Tongue (tissue), 3 donors: ENCODE measurements at places on chromosomes 3 and 15. TPM values are rescaled to one million over a fixed set of nuclear protein-coding genes. Genes with fewer than 3 reads are reported as not detected.

GRCh38 chr15:82805994-82806406, at the start of gene FSD2:
TSS of gene FSD2 (minus strand) at chr15:82806069. CDS start at chr15:82787390, 18,679 bp downstream.
- DNase-seq: peak; percentile 83

PLAAT1 gene
- total RNA-seq: 5.0 TPM

DNA sequence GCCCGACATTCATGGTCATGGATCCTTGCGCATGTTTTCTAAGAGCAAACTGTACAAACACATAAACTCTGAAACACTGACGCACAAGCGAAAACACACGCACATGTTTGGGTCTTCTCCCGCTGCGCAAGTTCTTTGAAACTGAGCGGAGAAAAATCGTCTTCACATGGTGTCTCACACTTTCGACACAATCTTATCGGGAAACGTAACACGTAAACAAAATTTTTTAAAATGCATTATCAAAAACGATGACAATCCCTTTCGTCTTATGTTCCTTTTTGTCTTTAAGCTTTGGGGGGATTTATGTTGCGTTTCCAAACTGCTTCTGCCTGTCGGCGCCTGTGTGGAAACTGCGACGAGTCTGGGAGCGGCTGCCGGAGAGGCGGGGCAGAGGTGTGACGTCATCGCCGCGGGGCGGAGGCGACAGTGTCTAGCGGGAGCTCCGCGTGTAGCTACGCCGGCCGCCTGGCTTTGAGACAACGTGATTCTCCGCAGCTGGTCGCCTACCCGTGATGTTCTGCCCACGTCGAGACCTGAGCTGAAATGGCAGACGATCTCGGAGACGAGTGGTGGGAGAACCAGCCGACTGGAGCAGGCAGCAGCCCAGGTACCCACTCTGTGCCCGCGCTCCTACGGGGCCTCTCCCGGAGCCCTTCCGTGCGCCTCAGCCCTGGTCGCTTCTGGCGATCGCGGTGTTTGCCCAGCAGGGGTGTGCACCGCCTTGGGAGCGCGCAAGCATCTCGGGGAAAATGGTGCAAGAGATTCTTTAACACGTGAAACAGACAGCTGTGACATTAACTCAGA, at the start of gene CMSS1:
Gene CMSS1 (plus strand): TSS at position 426 of the 804 bp plus-strand sequence.
- peak; percentile 97 for DNase-seq

GRCh38 chr15:39468331-39468730, 112.5 kb upstream of the THBS1 start:
- DNase-seq: no peak

PCLAF gene
- total RNA-seq: 12.0 TPM

ECE2 gene
- not detected for total RNA-seq

DNA sequence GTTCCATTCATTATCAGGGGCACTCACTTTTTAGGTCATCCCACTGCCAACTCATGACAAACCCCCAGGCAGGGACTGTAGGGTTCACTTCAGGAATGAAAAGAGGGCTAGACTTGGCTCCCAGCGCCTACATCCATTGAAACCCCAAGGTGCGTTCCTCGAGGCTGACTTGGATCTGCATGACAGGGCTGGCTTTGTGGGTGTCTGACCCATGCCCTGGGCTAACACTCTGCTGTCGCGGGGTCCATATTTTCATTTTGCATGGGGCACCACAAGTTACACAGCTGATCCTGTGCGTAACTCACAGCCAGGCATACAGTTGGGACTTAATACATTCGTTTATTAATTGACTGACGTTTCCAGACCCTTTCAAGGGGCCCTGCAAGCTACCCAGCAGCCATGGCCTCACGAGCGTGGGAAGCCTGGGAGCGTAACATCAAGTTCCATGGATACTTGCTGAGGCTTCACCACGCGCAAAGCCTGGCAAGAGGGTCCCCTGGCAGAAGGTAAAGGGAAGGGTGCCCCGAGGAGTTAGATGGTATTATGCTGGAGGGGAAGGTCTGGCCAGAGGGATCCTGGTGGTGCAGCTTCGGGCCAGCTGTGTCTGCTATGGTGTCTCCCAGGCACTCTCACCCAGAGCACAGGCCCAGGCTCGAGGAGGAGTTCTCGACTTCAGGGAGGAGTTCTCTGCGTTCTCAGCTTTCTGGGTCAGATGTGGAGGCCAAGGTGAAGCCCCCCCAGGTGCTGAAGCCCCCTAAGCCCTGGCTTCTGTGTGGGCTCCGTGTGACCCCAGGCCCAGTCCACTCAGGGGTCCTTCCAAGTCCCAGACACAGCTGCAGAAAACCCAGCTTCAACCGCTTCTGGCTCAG, 85.4 kb downstream of the ADAMTS17 start:
- DNase-seq: no peak

- DNase-seq: no peak
These were observed 12.2 kb upstream of the NCKIPSD start for GRCh38 chr3:48697952-48698351.

DNA sequence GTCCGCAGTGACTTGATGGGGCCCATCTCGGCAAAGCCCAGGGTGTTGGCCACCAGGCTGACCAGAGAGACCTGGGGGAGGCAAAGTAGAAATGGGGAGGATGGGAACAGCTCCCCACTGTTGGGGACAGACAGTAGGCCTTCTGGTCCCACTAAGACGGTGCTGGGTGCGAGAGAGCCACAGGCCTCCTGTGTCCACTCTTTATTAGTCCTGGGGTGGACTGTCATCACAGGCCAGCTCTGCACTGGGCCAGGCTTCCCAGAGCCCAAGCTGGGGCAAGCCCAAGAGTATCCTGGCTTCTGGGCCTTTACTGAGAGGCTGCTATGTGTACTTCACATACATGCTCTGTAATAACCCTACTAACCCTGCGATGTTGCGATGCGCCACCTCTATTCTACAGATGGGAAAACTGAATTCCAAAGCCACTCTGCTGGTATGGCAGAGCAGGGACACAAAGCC, 66.4 kb downstream of the EXOG start:
- DNase-seq: no peak

GRCh38 chr15:53644660-53645059, 114.8 kb downstream of the WDR72 start:
- no peak for DNase-seq

GRCh38 chr3:81434161-81434560, 327.3 kb downstream of the GBE1 start:
- no peak for DNase-seq

CD80 gene
- total RNA-seq: not detected

DNA sequence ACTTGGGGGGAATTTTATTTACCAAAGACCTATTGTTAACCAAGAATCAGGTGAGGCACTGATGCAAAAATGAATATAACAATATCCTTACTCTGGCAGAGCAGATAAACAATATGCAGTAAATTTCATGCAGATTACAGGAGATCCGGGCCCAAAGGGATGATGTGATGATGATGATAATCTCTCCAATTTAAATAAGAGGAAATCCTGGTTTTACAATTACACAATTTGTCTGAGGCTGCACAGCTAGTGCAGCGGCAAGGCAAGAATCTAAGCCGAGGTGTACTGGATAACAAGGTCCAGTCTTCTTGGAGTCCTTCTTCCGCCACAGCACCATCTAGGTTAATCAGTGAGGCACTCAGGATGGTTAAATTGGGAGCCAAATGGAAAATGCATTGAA, 2.4 kb upstream of the MESD start:
- DNase-seq: no peak

- DNase-seq: no peak
These were observed 53.1 kb downstream of the SLC30A4 start for GRCh38 chr15:45469441-45469840.

GRCh38 chr3:32106929-32107362, 526 bp downstream of the GPD1L start:
- peak; percentile 40 for DNase-seq

DNA sequence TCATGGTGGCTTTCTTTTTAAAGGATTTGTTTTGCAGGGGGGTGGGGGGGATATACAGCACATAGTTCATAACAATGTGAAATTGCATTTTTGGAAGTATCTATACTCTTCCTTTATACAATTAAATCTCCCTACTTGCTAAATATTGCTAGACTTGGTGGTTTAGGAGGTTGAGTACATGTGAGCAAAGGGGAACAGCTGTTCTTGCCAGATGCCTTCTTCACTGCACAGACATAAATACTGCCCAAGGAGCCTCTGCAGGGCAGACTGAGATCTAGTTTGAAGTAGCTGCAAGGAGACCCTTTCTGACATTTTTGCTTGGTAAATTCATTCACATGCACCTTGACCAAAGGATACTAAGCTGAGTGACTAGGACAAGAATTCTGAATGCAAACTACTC, 228.6 kb upstream of the IL12A start:
- DNase-seq: peak; percentile 25

B3GALNT1 gene
- 27.5 TPM for total RNA-seq

GRCh38 chr3:79845546-79845945, 77.7 kb upstream of the ROBO1 start:
- no peak for DNase-seq

DNA sequence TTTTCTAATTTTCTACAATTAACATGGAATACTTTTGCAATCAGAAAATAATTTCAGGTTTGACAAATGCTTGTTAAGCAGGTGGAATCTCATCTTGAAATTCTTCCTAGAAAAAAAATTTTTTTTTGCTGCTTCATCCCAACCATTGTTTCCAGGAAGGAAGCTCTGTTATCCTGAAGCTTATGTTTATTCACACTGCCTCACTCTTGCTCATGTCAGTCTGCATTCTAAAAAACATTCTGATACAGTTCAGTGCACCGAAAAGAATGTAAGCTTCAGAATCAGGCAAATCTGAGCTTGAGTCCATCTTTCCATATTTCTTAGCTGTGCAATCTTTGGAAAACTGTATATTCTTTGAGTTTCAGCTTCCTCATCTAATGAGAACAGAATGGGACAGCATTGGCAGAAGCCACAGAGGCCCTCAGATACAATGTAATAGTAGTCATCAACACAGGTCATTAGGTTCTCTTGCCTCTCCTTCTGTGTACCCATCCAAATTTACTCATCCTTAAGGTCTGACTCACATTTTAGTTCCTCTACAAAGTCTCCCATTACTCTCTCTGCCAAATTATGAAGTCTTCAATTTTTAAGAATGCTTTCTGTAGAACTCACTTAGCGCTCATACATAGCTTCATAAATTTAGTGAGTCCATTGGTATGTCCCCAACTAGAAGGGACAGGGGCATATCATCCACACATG, 881.8 kb upstream of the NR2F2 start:
- DNase-seq: no peak

DNA sequence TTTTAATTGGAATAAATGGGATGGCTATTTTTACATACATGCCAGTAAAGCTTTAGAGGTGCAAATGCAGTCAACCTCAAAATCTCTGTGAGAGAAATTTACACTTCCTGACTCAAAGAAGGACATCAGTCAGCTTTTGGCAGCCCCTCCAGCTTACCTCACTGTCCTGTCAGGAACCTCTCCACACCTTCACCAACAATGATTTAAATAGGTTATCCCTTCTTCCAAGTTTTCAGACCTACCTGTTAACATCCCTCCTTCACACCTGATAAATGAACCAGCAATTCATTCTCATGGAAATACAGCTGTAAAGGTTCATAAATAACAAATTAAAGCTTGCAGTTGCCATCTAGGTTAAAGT, 286.1 kb downstream of the SHOX2 start:
- DNase-seq: peak; percentile 20

- no peak for DNase-seq
These were observed 140.2 kb downstream of the LPP start for GRCh38 chr3:188294113-188294512.

DNA sequence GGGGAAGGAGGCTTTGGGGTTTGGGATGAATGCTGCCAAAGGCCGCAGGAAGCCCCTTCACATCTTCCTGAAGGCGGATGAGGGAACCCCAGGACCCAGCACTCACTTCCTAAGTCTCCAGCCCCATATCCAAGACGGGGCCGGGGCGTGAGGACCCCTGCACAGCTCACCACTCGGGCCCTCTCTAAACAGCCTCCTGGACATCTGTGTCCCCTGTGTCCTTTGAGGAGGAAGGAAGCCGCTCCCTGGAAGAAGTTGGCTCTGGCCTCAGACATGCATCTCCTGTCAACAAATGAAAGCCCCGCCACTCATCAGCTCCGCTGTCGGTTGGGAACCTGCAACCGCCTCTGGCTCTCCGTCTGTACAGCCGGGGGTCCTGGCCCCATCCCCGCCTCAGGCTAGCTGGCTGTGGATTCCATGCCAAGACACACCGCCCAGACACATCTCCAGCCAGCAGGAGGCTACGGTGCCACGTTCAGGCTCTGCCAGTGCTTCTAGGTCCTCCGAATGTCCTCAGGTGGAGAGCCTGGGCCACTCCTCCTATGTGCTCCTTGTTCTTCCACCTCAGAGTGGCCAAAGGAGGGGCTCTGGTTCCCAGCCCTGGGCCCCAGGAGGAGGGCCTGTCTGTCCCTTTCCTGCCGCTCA, 140.0 kb upstream of the MEF2A start:
- DNase-seq: peak; percentile 69

- no peak for DNase-seq
These were observed 67.2 kb upstream of the TSPAN3 start for GRCh38 chr15:77138167-77138522.

- peak; percentile 84 for DNase-seq
These were observed 34.4 kb upstream of the TBC1D21 start for GRCh38 chr15:73838831-73839426.
